ENCODE measurements at places on chromosomes 2 and 18.

DNA sequence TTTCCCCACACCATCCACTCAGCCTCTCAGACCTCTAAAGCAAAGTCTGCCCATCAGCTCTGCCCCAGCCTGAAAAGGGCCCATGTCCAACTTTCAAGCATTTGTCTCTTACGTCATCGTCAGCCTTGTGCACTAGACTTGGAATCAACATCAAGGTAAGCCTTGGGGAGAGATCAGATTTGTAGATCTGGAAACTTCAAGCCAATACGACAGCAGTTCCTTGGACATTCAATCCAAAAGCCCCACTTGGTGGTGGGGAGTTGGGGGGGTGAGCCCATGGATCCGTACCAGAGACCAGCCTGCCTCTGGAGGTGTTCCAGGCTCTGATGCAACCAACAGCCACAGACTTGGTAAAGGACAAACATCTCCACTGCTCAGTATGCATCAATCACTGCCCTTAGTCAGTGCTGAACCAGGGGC is 206.8 kb upstream of the MEIS1 start:
- DNase-seq = no peak

- DNase-seq = no peak
Observed at GRCh38 chr2:192749611-192750200, 555.0 kb upstream of the TMEFF2 start.

GRCh38 chr18:46891742-46892214 is 25.5 kb downstream of the PIAS2 start:
- DNase-seq = no peak

GRCh38 chr2:71599038-71599437 is 145.7 kb downstream of the DYSF start:
- DNase-seq = no peak

DNA sequence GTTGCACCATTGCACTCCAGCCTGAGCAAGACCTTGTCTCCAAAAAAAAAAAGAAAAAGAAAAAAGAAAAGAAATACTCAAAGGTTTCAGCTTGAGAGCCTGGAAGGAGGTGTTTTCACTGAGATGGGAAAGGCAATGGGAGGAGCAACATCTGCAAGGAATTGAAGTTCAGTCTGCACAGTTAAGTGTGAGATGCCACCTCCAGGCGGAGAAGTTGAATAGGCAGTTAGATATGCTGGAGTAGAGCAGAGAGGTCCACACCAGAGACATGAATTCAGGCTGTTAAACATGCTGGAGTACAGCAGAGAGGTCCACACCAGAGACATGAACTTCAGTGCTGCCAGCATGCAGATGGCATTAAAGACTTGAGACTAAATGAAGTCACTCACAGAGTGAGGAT is 41.4 kb upstream of the DTNB start:
- DNase-seq = no peak

GRCh38 chr18:76371301-76372203 is 123.5 kb downstream of the ZNF516 start:
- DNase-seq = no peak

- DNase-seq = peak; percentile 7
Observed at GRCh38 chr2:190180313-190181122, 118.0 kb upstream of the MSTN start.

DNA sequence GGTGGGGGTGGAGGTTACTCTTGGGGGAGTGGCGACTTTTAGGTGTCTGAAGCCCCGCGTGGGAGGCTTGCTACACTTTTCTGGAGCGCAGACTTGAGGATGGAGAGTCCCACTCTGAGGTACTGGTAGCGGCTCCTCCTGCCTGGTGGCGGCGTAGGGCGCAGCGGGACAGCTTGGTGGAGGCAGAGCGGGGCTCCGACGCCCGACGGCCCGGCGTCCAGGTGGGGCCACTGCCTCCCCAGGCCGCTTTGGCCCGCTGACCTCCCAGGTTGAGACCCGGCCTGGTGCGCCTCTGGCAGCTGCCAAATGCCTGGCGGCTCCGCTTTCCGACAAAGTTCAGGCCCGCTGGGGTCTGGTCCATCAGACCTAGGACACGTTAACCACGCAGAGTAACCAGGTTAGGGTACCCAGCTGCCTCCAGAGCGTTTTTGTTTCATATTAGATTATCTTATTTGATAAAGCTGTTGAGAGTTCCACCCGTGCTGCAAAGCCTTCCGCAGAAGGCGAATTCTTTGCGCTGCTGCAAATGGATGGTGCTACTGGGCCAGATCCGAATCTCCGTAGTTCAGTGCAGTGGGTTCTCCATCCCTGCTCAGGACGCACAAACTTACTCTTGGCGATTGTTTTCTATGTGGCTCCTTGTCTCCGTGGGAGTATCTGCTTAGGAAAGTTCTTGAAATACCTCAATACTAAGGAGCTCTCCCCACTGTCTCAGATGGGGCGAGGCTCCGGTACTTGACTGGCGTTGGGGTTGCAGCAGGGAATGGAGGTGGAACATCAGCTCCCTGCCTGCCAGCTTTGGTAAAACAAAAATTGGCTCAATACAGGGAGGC is 405.9 kb downstream of the XIRP2 start:
- DNase-seq = no peak

DNA sequence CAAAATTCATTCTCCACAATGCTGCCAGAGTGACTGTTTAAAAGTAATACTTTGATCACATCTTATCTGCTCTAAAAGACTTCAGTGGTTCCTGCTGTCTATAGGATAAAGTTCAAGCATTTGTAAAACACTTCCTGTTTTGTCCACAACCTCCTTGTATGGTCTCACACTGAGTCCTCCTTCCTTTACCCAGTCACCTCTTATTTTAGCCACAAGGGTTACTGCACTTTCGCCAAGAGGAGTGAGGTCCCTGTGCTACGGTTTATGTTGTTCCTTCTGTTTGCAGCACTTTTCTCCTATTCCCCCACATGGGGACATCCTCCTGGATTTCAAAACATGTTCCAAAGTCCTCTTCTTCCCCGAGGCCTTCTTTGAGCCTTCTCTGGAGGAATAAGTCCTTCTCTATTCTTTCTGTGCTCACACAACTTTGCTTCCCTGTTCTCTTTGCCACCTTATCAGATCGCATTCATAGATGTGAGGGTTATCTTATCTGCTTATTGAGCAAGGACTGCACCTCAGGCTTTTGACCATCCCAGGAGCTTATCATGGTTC is 112.2 kb upstream of the NABP1 start:
- no peak for DNase-seq

DNA sequence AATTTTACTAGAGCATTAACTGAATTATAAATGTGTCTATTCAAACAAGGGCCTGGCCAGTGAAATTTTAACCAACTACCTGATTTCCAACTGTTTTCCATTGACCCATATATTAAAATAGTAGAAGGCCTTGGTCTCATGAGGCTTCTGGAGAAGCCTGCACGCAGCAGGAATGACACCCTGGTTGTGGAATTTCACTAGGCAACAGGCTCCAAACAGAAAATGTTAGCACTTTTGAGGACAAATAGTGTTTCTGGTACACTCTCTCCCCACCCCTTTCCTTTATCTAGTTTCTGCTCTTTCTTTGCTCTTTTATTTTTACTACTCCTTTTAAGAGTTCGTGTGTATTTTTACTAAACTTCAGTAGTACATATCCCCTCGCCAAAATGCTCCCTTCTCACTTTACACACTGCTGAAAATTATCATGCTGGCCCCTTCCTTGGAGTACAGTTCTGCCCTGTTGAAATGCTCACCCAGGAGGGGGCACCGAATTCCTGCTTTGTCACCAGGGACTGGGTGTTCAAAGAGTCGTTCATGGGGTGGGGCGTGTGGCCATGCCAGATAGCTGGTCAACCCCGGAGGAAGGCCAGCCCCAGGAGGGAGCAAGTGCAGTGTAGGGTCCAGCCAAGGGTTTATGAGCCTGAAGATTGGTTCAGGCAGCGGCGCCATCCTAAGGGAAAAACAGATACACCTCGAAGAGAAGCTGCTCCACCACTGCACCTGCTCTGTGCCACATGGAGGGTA is 22.1 kb upstream of the COL6A3 start:
- DNase-seq = no peak

GRCh38 chr18:7678801-7679200 is 111.7 kb downstream of the PTPRM start:
- DNase-seq = no peak

DNA sequence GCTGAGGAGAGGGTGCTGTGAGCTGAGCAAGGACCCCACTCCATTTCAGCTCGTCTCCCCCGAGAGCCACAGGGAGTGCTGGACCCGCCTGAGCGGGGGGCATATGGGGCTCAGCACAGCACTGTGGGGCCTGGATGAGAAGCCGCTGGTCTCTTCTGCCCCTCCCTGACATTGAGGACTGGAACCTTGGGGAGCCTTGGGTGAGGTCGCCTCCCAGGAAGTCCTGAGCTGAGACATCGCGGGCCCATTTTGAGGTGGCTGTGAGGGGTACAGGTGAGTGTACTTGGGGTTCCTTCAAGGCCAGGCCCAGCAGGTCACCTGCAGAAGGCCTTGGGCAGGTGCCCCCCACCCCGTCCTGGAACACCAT is 3.1 kb upstream of the AQP12A start:
- no peak for DNase-seq

DNA sequence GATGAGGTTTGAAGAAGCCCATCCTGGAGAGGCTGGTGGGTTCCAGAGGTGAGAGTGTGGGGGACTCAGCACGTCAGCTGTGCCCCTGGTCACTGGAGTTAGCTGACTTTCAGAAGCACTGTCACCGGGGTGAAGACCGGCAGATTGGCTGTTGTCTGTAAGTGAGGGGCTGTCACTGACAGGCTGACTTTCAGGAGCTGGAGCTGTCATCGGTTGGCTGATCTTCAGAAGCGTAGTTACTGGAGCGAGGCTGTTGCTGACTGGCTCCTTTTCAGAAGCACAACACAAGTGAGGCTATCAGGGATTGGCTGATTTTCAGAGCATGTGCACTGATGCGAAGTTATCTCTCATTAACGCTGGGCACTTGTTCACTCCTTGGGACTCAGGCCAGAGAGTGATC is 738.4 kb upstream of the ID2 start:
- no peak for DNase-seq

DNA sequence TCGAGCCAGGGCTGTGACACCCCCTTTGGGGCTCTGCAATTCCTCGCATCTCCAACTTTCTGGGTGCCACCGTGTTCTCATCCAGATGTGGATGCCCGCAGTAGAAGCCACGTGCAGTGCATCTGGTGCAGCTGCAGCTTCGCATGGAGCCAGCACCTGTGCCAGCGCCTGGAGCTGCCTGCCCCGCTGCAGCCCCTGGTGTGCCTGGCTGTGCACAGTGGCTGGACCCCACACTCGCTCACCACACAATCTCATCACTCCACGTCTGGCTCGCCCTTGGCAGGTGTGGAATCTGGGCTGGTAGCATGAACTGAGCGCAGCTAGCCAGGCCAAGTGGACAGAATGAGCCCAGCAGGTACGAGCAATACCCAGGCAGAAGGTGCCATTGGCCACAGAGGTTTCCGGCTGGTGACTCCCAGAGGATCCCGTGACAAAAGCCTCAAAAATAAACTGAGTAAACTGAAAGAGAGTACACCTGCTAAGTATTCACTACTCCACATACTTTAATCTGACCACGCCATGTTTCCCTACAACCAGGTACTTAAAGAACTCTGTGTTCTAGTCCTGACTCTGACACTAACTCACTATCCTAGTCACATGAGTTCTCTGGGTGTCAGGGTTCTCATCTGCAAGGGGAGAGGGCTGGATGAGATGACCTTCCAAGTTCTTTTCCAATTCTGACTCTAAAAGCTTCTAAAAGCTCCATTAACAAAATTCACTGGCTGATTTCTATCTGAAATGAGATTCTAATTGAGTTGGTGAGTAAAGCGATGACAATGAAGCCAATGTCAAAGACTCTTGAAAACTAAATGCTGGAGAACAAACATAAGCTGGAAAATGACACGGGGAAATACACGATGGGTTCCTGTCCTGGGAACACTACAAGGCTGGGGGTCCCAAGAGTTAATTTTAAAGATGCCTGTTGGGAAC is 37.1 kb downstream of the RNF152 start:
- no peak for DNase-seq

DNA sequence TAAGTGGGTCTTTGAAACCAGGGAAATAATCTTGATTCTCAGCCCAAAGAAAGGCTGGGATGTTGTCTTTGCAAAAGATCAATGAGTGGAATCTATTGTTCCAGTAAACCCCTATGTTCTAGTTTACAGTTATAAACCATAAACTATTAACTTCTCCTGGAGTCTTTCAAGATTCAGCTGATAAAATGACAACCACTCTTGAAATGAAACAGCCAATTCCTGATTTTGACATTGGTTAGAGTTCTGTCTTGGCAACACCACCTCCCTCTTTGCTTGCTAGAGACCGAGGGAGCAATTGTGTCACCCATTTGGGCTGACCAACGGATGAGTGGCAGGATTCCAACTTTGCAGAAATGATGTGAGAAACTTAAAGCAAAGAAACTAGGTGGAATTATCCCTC is 746.9 kb downstream of the SLC4A3 start:
- DNase-seq = no peak

DNA sequence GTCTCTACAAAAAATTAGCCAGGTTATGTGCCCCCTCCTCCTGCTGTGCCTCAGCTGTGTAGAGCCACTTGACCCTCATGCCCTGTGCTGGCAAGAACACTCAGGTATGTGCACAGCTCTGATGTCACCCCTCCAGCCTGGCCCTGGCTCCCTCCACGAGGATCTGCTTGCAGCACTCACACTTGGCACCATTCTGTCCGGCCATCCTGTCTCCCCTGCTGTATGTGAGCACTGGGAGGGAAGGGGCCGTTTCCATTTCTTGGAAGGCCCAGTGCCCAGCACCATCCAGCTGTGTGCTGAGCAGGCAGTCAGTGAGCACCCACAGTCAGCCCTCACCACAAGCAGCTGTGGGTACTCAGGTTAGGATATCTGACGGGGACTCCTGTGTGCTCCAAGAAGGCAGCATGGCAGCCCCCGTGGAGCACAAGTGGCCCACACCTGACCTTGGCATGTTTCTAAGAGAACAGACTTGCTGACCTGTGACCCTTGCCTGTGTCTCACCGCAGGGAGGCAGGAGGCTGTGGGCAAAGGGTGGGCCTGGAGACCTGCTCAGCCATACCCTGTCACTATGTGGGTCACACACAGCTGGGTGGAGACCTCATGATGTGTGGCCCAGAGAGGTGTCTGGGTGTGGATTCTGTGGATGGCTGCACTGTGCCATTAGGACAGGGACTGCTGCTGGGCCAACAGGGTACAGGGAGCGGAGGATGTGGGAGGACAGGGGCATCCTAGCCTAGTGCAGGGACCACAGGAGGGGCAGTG is 31.5 kb downstream of the USP34 start:
- DNase-seq = no peak
